GM13977 (cell line): ENCODE measurements at places on chromosomes 5 and 9.

DNA sequence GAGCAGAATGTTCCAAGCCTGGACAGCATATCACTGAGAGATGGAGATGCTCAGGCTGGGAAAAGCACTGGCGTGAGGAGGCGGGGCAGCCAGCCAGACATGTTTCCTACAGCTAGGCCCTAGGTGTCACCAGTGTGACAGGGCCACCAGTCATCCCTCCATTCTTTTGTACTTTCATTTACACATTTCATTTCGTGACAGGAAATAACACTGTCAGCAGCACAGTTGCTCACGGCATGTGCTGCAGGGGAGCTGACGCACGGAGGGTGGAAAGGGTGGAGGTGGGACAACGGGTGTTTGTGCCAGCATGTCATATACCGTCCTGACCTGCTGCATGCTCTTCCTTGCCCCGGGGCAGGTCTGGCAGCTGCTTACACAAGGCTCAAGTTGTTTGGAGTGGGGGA is 14.8 kb upstream of the CEMIP2 start:
- DNase-seq, result no peak

GRCh38 chr5:161001604-161002003 is 149.6 kb upstream of the ATP10B start:
- no peak for DNase-seq

GRCh38 chr9:37775216-37775919 is 9.5 kb downstream of the EXOSC3 start:
- DNase-seq, result no peak

DNA sequence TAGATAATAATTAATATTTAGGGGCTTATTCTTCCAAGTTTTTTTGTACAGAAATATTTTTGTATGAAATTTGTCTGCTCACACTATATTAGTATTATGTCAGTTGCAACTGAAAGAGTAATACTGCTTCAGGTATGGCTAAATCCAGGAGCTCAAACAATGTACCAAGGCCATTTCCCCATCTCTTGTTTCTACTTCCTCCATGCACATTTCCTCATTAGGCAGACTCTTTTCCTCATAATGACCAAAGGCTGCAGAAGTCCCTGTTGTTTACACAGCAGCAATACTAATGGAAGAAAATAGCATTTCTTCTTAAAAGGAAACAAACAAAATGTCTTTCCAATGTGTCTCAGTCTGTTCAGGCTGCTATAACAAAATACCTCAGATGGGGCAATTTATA is 9.2 kb upstream of the OTULINL start:
- DNase-seq, result no peak

GRCh38 chr9:135267191-135267809 is 179.8 kb downstream of the OLFM1 start:
- no peak for DNase-seq
